ENCODE measurements at places on chromosomes 1 and 21.

- DNase-seq: no peak
Measured at GRCh38 chr1:36304521-36304920, 1.6 kb upstream of the SH3D21 start.

- DNase-seq: peak; percentile 56
Measured at GRCh38 chr1:93437976-93438605, 9.8 kb upstream of the FNBP1L start.

DNA sequence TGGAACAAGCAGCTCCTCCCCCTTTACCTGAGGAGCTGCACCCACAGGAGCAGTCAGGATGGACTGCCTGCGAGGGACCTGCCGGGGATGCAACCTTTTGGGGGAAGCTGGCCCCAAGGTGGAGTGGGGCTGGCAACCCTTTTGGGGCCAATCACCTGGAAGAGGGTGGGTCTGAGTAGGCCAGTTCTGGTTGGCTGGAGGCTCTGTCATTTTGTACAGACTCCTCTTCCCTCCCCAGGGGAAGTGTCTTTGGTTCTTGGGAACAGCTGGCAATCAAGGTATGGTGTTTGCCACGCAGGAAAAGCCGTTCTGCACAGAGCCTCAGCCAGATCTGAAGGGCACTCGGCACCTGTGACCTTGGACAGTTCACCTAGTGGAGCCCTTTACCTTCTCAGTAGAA, 280 bp upstream of the A3GALT2 start:
- no peak for DNase-seq

DNA sequence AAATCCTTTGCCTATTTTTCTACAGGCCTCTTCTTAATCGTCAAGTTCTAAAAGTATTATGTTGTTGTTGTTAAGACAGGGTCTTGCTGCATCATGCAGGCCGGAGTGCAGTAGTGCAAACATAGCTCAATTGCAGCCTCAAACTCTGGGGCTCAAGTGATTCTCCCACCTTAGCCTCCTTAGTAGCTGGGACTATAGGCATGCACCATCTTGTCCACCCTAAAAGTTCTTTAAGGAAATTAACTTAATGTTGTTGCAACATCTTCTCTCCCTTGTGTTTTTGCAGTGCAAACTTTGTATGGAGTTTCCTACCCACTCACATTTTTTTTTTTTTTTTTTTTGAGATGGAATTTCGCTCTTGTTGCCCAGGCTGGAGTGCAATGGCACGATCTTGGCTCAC, 4.1 kb upstream of the VHLL start:
- DNase-seq: no peak

DNA sequence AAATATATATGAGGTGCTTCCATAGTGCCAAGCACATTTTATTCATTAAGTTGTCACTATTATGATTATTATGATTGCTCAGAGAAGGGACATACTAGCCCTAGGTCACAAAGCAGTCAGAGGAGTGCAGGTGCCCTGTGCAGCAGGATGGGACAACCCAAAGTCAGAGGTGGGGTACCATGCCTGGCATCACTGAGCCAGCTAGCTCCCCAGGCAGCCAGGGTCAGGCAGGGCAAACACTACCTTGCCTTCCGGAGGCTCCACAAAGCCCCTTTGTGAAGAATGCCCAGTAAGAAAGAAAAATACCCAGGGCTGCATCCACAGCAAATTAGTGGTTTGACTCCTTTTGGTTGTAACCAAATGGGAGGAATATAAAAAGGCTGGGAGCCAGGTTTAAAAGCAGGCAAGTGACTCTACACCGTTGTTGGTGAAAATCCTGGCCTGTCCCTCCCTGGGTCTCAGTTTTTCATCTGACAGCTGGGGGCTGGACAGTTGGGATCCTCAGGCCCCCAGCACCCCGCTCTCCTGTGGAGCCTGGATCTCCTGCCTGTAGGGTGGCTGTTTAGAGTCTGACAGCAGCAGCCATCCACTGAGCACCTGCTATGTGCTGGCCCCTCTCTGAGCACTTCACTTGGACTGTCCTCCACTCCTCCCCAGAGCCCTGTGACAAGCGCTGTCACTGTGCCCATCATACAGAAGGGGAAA, 98.8 kb downstream of the GLIS1 start:
- DNase-seq: no peak

GRCh38 chr1:8496473-8496872, 178.6 kb downstream of the SLC45A1 start:
- no peak for DNase-seq

DNA sequence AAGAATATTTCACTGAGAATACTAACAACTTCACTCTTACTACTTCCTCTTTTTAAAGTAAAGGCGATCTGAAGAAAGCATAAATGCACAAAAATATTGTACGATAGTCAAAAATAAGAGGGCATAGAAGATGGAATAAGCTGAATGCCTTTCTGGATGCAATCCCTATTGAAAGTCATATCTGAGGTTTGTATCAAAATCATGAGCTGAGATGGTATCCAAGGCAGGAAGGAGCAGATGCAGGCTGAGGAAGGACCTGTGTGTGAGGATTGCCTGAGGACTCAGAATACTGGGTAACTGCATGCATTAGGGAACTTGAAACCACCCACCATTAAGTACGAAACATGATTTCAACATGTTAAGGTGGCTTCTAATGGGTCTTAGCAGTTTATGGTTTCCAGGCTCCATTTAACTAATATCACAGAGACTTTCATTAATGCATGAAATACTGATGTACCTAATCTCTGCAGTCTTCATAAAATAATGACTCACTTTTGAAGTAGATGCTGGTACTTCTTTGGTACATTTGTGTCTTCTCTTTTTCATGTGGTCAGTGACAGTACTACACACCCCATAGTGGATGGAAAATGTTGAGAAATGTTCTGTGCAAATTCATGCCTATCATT, 29.6 kb upstream of the RGS1 start:
- DNase-seq: no peak

GRCh38 chr1:39426346-39426745, 65.1 kb upstream of the BMP8A start:
- no peak for DNase-seq

- no peak for DNase-seq
Measured at GRCh38 chr1:205236951-205237475, 9.3 kb downstream of the TMCC2 start.

- peak; percentile 46 for DNase-seq
Measured at GRCh38 chr1:209651138-209651587, 1.1 kb downstream of the LAMB3 start.

- no peak for DNase-seq
Measured at GRCh38 chr21:46482225-46482845, 23.6 kb downstream of the DIP2A start.

DNA sequence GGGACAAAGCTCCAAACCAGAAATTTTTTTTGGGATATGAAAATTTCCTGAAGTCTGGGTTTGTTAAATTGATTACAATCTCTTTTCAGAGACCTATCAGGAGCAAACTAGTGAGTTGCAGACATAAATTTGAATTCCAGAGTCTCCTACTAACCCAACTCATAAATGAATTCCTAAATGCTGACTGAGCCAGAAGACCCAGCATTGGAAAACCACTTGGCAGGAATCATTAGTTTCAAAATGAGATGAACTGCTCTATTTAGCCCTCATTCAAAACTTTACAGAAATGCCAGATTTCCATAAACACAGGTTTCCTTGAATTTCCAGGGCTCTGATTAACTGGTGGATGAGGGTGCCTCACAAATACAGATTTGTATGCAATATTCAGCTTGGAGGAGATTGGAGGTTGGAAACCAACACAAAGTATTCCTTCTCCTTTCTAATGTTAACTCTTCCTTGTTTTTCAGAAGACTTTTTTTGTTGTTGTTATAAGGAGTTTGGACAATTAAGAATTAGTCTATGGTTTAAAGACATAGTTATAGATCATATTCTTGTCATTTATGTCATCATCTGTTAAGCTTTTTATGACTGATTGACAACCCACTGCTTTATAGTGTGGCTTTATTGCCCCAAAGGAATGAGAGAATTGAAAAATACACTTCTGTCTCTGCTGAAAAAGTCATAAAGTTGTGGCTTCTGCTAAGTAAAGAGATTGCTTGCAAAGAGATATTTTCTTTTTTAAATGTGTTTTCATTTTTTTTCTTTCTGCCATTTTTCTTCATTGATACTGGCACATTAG, 222.8 kb downstream of the HLX start:
- DNase-seq: no peak

GRCh38 chr1:59768792-59769735, 45.7 kb upstream of the HOOK1 start:
- no peak for DNase-seq

GRCh38 chr1:160415696-160416290, 15.4 kb downstream of the VANGL2 start:
- DNase-seq: no peak

GRCh38 chr1:40258445-40258769, 371 bp downstream of the ZMPSTE24 start:
- peak; percentile 26 for DNase-seq

DNA sequence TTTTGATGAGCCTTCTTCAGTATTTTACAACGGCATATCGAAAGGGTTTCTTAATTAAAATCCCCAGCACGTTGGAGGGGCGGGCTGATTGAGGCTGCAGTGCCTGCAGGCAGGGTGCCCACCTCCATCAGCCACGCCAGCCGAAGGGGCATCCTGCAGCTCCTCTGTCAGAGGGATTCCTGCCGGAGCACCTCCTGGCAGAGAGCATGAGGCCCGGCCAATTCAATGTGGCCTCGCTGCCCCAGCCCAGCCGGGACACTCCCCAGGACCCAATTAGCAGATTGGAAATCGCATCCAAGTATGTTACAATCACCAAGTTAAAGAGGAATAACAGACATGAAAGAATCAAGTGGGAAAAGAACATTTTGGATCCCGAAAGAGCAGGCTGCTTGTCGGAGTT, 216.6 kb downstream of the ST6GALNAC3 start:
- no peak for DNase-seq

DNA sequence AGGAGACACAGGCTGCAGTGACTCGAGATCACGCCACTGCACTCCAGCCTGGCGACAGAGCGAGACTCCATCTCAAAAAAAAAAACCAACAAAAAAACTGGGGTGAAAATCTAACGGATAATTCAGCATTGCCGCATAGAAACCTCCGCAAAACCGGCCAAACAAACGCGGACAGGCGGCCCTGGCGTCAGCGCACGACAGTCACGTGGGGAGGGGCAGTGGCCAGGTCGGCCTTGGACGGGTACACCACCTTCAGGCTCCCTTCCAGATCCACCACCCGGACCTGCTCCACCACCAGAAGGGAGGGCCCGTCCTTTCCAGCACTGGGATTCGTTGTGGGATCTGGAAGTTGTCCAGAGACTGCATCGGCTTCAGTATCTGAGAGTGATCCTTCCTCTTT, 8.4 kb downstream of the SMIM1 start:
- no peak for DNase-seq

DNA sequence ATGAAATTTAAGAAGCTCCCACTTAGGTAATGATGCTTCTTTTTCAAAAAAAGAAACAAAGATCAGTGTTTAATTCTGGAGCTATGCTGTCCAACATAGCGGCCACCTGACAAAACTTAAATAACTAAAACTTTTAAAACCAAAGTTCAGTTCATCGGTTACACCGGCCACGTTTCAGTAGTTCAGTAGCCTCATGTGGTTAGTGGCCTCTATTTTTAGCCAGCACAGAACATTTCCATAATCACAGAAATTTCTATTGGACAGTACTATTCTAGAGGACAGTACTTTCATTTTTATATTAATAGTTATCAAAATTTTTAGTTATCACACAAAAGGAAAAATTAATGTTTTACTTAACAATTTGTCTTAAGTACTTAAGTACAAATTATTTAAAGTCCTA, 141.0 kb downstream of the USP25 start:
- DNase-seq: no peak

- no peak for DNase-seq
Measured at GRCh38 chr21:29125191-29125590, 5.3 kb upstream of the MAP3K7CL start.

GRCh38 chr21:39175154-39175553, 8.1 kb downstream of the PSMG1 start:
- no peak for DNase-seq

DNA sequence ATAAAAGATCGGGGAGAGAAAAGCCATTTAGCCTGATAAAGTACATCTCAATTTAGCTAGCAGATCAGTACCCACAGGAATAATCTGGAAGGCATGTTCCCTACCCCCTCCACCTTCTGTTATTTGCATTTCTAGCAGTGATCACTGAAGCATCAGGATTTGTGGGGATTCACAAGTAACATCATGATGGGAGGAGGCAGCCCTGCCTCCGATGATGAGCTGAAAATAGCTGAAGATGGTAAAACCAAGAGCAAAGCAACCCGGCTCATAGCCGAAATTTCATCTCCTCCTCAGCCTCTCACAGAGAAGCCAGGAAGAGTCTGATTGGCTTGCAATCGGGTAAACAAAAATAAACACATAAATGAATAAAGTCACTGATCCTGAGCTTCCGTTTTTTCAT, 2.4 kb downstream of the CCSAP start:
- no peak for DNase-seq

GRCh38 chr1:3679098-3679555, 26.8 kb downstream of the TP73 start:
- no peak for DNase-seq

- DNase-seq: no peak
Measured at GRCh38 chr1:85815906-85816305, 107.7 kb upstream of the ZNHIT6 start.

- no peak for DNase-seq
Measured at GRCh38 chr1:62307446-62307845, 11.8 kb downstream of the KANK4 start.

DNA sequence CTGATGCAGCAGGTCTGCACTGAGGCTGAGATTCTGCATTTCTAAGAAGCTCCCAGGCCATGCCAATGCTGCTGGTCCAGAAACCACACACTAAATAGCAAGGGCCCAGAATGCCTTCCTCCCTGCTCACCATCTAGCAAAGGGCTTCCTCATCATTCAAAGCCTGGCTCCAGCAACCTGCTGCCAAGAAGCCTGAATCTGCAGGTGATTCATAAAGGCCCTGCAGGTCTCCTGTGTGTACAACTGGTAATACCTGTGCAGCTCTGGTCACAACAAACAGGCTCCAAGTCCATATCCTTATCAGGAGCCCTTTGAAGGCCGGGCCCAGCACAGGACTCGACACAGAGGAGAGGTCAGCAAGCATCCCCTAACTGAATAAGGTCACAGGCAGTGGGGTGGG, 26.7 kb downstream of the GLIS1 start:
- no peak for DNase-seq

GRCh38 chr21:41319273-41319672, 2.7 kb downstream of the FAM3B start:
- DNase-seq: no peak

DNA sequence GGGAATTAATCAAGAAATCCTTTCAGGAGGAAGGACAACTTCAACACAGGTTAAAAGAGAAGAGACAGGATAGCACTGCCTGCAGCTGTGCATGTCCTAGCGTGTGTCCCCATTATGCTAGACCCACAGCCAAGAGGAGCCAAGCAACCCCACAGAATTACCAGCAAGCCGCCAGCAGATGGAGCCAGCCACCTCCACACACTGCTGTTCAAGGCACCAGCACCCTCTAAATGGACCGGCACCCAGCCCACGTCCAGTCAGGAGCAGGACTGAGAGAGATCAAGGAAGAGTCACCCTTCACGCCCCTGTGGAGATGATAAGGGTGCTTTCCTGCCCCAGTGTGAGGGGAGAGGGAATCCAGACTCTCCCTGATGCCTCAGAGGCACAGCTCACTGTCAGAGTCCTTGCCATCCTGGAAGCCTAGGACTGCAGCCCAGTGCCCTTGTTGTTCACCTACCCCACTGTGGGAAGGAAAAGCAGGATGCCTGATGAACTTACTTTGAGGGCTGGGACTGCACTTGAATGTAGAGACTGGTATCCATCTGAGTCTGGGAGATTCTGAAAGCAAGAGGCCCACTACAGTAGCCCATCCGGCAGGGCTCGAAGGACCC, 37.1 kb upstream of the CTTNBP2NL start:
- peak; percentile 76 for DNase-seq

All from HEK293T (cell line).